ENCODE measurements at places on chromosomes 5 and 9.

GRCh38 chr5:110572729-110573128, 153.7 kb downstream of the TMEM232 start:
- no peak for DNase-seq

DNA sequence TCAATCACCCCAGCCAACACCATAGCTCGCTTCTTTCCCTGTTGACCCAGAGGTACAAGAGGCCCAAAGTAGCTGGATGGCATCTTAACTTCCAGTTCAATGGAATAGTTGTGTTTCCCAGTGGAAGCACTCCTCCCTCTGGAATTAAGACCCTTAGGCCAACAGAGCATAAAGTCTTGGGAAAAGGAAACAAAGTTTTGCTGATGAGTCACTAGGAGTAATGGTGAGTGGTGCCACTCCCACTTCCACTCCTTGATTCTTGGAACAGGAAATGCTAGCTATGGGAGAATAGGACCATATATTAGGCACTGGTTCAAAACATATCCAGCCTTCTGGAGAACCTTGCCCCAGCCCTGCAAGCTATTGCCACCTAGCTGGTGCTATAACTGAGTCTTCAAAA, 44.7 kb upstream of the LMX1B start:
- no peak for DNase-seq

GRCh38 chr9:107612136-107612535, 122.6 kb upstream of the KLF4 start:
- no peak for DNase-seq

- DNase-seq, result no peak
These were observed 6.7 kb upstream of the MIER3 start for GRCh38 chr5:56958595-56958994.

DNA sequence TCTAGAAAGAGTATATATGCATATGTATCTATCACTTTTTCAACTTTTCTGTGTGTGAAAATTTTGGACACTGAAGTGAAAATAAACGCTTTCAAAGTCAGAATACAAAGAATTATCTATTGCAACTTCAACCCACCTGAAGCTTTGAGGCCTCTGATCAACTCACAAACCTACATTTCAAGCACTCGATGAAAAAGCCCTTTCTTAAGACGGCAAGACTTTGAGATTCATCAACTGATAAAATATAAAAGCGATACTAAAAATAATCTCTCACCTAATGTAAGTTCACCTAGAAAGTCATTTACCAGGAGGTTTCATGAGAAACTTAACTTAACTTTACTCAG, 1.2 kb downstream of the GOLPH3 start:
- no peak for DNase-seq

- no peak for DNase-seq
These were observed 41.6 kb downstream of the MAMDC2 start for GRCh38 chr9:70085241-70085640.

- no peak for DNase-seq
These were observed 30.6 kb upstream of the COL5A1 start for GRCh38 chr9:134611046-134611445.

DNA sequence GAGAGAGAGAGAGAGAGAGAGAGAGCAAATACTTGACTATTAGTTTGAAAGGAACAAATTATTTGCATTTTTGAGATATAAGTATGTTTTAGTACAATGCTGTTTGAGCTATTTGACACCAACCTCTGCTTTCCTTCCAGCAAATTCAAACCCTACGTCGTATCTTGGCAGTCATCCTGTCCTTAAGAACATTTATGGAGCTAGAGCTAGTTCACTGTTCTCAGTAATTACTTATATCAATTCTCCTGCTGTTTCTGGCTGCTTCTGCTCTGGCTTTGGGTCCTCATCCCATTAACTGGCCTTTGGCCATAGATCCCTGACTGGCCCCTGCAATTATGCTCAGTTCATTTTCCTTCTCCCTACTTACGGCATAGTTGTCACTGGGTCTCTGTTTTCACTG, 19.9 kb upstream of the ERAP2 start:
- no peak for DNase-seq

DNA sequence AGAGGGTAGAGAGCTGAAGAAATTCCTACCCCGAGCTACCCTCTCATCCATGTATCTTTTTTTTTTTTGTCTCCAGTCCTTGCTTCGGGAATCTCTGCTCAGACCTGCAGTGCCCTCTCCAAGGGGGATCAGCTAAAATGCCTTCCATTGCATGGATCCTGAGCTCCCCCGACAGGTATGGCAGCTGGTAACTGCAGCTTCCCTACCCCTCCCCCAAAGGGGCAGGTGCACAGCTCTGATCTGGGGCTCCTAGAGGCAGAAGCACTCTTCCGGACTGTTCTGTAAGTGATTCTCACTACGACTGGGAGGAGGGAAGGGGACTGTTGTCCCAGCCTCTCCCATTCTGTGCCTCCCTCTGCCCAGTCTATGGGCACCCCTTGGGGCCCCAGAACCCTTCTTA, 169.6 kb downstream of the MELK start:
- DNase-seq, result no peak

DNA sequence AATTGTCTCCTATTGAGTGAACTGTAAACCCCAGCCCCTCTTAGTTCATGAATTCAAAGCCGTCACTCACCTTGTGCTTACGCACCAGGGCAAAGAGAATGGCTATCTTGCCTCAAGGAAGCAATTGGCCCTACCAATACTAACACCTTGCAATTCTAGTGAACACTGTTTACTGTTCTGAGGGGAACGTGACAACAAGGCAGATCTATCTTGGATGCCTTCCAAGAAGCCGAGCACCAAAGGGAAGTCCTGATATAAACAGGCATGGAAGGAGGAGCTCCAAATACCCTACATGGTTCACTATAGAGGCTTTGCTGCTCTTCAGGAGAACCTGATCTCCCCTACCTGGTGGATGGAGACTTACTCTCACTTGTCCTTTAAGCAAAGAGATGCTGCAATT, 1.7 kb upstream of the PLPPR1 start:
- DNase-seq, result no peak

GRCh38 chr5:123803359-123803758, 291.4 kb downstream of the CSNK1G3 start:
- DNase-seq, result no peak

DNA sequence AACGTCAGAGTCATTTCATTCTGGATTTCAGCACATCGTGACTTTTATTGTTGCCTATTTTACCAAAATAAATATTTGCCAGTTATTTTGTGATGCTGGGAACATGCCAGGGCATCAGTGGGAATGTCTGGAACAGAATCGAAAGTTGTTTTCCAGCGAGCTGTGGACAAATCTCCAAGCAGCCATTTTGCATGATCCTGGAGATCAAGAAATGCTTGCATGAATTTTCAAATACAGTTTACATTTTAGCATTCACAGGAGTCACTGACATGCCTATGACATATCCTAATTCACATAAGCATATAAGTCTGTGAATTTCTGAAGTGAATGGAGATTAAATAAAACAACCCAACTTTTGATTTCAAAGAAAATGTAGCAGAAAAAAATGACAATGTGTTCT, 119.4 kb downstream of the VCAN start:
- no peak for DNase-seq

- no peak for DNase-seq
These were observed 43.7 kb downstream of the STK10 start for GRCh38 chr5:172144291-172144815.

DNA sequence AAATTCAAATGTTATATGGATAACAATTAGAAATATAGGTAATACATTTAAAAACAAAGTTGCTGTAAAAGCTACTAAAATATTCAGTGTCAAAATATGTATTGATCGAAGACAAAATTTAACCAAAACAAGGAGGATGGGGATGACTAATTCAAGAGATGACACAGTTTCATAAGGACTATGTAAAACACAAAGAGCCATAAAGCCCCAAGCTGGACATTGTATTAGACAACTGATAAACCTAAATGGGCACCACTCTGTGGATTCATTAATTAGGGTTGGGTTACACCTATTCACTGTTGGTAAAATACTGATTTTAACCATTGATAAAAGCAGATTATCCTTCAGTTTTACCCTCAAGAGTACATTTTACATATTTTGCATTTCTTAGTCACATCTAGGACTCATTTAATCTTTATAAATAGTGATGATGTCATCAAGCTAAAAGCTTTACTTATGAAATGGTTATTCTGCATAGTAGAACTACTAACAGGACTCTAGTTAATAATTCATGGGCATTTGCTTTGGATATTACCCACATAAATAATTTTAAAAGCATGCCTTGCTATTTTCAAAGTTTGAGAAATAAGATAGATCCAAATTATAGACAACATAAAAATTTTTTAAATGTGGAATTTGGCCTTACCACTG, 13.7 kb downstream of the TUT7 start:
- DNase-seq, result no peak

- no peak for DNase-seq
These were observed 163.4 kb downstream of the FER start for GRCh38 chr5:108911055-108911454.

All from naive B cell (primary cell).